Activated CD8-positive, alpha-beta memory T cell treated with anti-CD3 and anti-CD28 coated beads, Interleukin-2, amount 50 U/mL, for 4 hours (primary cell): ENCODE measurements at places on chromosomes 5 and 9.

- no peak for DNase-seq
Observed at GRCh38 chr9:105475302-105475701, 27.5 kb downstream of the FSD1L start.

GRCh38 chr5:90112033-90112692 is 297.4 kb downstream of the CETN3 start:
- DNase-seq: no peak

DNA sequence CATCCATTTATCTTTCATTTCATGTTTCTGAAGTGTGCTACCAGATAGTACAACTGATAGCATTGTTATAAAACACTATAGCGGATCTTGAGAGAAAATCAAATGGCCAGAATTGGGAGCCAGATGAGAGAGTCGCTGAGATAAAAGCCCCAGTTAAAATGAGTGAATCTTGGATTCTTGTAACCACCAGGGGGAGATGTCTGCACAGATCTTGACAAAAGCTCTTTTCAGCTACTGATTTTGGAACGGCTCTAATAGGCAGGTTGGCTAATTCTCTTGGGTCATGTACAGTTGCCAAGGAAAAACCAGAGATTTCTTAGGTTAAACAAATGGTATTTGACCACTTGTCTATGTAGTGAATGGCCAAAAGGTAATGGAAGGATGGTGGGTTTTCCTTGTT is 21.7 kb downstream of the F2RL2 start:
- DNase-seq: no peak

DNA sequence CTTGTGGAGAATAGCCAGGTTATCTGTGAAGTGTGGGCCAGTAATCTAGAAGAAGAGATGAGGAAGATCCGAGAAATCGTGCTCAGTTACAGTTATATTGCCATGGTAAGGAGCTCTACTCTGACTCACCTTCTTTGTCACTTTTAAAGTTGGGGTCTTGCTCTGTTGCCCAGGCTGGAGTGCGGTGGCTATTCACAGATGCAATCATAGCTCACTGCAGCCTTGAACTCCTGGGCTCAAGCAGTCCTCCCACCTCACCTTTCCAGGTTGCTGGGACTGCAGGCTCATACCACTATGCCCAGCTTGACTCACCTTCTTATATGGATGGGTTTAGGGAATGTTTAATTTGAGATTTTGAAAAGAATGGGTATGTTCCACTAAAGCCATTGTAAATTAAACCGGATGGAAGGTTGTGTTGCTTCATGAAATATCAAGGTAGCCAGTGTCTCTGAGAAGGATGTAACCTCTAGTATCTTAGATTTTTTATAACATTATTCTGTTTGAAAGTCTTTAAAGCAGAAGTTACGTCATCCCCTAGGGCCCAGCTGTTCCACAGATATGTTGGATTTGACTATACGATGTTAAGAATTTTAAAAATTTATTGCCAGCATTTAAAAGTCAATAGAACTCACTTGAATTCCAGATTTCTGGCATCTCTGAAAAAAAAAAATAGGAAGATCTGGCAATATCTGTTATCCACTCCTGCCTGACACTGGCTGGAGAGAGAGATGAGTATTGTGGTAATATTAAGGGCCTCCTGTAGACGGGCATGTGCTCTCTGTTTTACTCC is 5.1 kb downstream of the CNOT8 start:
- no peak for DNase-seq

DNA sequence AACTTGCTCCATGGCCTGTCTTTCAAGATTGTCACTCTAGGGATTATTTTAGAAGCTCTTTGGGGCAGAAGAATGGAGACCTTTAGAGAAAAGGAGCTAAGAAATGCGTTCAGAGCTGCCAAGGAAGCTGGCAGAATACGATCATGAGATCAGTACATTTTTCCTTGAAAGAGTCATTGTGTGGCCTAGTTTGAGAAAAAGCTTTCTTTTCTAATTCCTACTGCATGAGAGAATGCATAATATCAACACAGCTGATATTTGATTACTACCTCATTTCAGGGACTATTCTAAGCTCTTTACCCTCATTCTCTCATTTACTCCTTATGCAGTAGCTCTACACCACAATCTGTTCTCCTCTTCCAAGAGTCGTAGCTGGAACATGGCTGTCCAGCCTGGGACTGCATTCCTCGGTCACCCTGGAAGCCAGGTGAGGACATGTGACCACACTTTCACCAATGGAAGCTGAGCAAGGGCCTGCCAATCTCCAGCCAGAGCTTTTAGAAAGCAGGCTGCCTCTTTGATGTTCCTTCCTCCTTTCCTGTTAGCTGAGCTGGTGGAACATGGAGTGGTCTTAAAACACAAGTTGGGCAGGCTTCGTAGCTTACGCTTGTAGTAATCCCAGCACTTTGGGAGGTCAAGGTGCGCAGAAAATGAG is 99.3 kb upstream of the LHFPL2 start:
- no peak for DNase-seq

DNA sequence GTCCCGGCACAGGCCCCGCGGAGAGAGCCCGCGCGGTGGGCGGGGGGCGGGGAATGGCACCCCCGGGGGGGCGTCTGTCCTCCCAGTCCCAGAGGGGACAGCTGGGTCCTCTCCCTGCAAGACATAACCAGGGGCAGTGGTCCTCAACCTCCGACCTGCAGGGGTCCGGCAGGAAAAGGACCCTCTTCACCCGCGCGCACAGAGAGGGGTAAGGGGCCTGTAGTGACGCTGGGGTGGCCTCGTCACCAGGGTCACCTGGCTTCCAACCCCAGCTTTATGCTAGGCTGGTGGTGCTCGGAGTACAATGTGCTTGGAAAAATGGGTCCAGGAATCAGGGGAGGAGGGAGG is 34.2 kb downstream of the LHX2 start:
- no peak for DNase-seq

- DNase-seq: no peak
Observed at GRCh38 chr9:68443624-68444023, 87.2 kb downstream of the PGM5 start.

DNA sequence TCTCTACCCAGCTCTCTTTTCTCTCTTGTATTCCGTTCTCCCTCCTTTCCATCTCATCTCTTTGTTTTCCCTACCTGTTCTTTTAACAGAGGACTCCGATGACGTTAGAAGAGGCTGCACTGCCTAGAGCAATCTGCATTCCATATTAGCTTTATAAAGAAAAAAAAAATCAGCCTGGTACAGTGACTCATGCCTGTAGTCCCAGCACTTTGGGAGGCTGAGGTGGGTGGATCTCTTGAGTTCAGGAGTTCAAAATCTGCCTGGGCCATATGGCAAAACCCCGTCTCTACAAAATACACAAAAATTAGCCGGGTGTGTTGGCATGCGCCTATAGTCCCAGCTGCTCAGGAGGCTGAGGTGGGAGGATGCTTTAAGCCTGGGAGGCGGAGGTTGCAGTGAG is 49.0 kb downstream of the DAPK1 start:
- DNase-seq: no peak

DNA sequence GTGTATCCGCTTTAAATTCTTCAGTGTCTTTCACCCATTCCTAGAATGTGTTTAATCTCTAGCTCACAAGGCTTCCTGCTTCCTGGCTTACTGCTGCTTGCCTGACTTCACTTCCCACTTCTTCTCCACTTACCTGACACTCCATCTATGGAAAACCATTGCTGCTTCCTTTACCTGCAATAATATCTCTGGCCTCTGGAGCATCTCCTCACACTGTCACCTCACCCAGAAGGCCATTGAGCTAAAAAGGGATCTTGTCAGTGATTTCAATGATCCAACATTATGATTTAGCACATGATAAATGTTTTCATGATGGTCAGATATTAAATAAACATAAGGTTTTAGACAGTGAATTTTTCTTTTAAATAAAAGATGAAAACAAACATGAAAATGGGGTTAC is 281.1 kb downstream of the MRPS30 start:
- no peak for DNase-seq

DNA sequence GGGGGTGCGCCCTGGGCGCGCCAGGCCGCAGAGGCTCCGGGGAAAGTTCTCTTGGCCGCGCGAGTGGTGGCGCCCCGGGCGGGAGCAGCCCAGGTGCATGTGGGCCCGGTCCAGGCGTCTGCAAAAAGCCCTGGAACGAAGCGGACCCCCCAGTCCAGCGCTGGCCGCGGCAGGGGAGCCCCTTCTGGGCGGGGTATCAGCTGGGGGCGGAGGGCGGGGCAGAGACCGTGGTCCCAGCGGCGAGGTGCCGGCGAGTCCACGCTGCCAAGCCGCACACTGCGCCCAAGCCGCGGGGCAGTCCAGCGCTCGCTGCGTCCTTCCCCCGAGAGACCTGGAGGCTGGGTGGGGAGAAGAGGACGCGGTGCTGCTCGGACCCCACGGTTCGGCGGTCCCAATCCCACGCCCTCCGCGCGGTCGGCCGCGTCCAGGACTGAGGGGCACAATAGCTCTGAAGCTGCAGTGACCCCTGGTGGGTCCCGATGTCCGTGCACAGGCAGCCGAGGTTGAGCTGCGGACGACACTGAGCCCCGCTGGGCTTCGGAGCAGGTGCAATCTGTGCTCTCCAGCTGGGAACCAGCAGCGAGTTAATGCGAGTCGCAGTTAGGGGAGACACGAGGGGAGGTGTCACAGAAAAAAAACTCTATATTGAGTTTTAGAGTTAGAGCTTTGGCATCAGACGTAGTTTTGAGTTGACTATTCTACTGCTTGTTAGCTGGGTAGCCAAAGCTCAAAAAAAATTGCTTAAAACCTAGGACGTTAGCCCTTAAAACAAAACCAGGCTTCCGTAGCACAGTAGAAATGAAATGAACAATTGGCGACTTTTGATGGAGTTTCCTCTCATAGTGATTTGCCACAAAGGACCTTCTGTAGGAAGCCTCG is 1.1 kb upstream of the EPB41L4A start:
- DNase-seq: no peak

DNA sequence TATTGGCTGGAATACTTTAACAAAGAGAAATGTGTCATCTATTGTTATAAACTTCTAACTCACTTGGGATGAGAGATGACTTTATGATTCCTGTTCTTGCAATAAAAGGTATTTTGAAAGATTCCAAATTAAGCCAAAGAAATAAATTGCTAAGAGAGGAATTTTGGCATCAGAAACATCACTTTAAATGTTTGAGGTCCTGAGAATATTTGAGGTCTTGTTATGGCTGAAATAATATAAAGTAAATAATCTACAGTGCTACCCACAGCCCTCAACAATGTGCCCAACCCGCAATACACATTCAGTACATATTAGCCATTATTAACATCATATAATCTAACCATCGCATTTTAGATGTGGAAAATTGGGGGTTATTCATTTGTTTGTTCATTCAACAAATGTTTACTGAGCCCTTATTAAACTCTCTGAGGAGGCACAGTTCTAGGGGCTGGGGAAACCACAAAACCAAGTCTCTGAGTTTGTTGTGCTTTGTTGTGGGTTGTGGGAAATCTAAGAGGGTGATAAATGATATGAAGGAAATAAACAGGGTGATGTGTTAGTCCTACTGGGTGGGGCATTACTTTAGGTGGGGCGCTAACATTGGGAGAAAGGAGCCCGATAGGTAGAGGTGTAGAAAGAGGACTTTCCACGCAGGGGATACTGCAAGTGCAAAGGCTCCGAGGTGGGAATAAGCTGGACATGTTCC is 135.2 kb upstream of the CLINT1 start:
- DNase-seq: no peak

DNA sequence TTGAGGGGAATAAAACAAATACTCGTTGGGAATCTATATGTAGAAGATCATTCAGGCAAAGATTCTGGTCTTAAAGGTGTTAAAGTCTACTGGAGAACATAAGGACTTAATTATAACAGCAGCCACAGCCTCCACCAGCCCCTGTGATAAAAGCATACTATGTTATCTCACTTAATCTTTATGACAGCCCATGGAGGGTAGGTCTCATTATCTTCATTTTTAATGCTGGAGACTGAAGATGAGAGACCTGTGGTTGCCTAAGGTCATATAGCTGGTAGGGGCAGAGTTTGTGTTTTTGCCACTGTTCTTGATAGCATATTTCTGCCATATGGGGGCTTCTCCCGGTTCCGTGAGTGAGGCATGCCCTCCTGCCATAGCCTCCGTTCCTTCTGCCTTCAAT is 88.7 kb downstream of the TRIO start:
- no peak for DNase-seq

DNA sequence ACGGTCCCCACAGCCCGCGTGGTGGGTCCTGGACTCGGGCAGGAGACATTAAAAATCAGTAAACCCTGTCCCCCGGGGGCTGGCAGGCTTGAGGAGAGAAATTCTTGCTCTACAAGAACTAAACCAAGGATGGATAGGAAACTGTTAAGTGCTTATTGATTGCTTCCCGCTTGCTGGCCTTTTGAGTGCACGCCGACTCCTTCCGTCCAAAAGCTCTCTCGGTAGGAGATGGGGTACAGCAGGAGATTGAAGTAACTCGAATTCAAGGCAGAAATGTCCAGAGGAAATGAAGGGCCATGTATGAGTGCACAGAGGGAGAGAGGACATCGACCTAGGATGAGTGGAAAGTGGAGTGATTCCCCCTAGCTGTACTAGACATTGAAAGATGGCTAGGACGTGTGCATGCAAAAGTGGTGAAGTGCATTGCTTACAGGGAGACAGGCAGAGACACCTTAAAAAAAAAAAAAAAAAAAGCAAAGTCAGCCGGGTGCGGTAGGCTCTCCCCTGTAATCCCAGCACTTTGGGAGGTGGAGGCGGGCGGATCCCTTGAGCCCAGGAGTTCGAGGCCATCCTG is 923 bp downstream of the RECK start:
- DNase-seq: no peak

DNA sequence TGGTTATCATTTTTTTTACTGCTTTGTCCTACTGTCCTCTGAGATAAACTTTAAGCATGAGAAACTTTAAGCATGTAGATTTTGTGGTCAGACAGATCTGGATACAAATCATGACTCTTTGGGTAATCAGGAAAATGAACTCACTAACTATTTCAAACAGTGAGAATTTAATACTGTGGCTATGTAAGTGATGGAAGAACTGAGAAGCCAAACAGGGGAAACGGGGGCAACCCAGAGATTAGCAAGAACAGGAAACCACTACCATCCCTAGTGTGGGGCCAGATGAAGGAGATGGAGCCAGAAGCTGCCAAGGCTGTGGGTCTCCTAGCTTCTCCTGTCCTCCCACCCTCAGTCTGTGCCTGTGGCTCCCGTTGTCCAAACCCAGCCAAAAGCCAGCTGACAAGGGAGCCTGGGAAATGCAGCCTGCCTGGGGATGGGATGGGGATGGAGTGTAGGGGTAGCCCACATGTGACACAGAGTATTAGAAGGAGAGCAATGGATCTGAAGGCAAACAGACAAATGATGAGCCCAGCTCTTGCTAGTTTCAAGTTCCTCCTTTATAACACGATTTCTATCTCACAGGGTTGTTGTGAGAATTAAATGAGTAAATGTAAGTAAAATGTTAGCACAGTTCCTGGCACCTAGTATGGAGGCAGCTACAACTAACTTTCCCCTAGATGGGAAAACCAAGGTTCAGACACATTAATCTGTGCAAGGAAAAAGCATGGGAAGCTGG is 27.7 kb upstream of the CDC23 start:
- no peak for DNase-seq

GRCh38 chr5:7822449-7822848 is 28.5 kb downstream of the CFAP90 start:
- no peak for DNase-seq

- DNase-seq: no peak
Observed at GRCh38 chr9:129654554-129655040, 10.8 kb upstream of the PRRX2 start.
